ENCODE measurements at places on chromosomes 1 and 21.

DNA sequence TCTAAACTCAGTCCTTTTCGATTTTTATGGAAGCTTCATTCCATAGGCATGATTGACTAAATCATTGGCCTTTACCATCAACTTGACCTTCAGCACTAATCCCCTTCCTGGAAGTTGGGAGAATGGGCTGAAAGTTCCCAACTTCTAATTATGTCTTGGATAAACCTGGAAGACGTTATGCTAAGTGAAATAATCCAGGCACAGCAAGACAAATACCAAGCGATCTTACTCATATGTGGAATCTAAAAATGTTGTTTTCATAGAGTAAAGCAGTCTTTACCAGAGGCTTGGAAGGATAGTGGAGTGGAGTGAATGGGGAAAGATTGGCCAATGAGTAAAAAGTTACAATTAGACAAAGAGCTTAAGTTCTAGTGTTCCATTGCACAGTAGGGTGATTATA is 1453.2 kb downstream of the PLA2G4A start:
- no peak overlapping the region for H3K4me3 ChIP-seq
- H3K36me3 ChIP-seq: no peaks in the 10 kb centered on the region
- no peaks in the 10 kb centered on the region for H3K27me3 ChIP-seq
- no peaks in the 10 kb centered on the region for H3K4me1 ChIP-seq
- no peak for DNase-seq
- no peak overlapping the region for H3K27ac ChIP-seq

- H3K36me3 ChIP-seq: peaks cover 6% of the 10 kb centered on the region
- H3K27me3 ChIP-seq: peaks cover 29% of the 10 kb centered on the region
- H3K27ac ChIP-seq: no peak overlapping the region
- no peak overlapping the region for H3K4me3 ChIP-seq
Observed at GRCh38 chr1:23394684-23395083, 25.0 kb upstream of the ZNF436 start.

DNA sequence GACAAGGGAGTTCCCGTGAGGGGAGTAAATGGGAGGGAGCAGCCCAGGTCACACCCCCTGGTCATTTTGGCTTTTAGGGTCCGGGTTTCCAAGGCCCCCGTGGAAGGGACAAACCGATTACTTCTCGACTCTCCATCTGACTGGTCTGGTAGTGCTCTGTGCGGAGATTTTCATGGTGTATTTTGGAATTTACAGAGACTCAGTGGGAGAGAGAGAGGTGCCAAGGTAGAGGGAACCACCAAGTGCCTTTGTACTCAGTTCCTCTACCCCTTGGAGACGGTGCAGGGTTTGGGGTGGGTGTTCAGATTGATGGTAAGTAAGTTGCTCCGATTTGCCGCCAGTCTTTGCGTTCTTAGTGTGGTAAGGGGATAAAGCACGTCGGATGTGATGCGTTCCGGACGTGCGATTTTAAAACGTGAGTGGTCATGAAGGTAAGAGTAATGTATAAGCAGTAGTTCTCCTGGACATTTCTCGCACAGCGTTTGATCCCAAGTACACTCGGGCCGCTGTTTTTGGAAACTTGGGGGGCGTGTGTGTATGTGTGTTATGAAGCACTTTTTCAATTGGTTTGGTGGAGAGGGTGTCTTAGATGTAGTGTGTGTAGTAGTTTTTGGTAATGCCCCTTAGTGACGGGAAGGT is 682 bp downstream of the SUCO start:
- H3K4me3 ChIP-seq: peak overlapping the region; percentile 100
- H3K27ac ChIP-seq: peak overlapping the region; percentile 98
- H3K4me1 ChIP-seq: peaks cover 19% of the 10 kb centered on the region
- H3K36me3 ChIP-seq: no peaks in the 10 kb centered on the region
- DNase-seq: peak; percentile 34

- H3K36me3 ChIP-seq: peaks cover 14% of the 10 kb centered on the region
- DNase-seq: no peak
- H3K4me3 ChIP-seq: no peak overlapping the region
- no peaks in the 10 kb centered on the region for H3K27me3 ChIP-seq
Observed at GRCh38 chr1:22489823-22490222, 38.2 kb downstream of the ZBTB40 start.

GRCh38 chr1:161019751-161020495 is 1.0 kb downstream of the F11R start:
- H3K27me3 ChIP-seq: no peaks in the 10 kb centered on the region
- no peaks in the 10 kb centered on the region for H3K36me3 ChIP-seq
- peaks cover 5% of the 10 kb centered on the region for H3K4me1 ChIP-seq
- peak overlapping the region; percentile 82 for H3K27ac ChIP-seq
- H3K4me3 ChIP-seq: peak overlapping the region; percentile 89

- H3K27ac ChIP-seq: no peak overlapping the region
- no peaks in the 10 kb centered on the region for H3K27me3 ChIP-seq
- H3K4me3 ChIP-seq: no peak overlapping the region
- H3K36me3 ChIP-seq: peaks cover 7% of the 10 kb centered on the region
- H3K4me1 ChIP-seq: no peaks in the 10 kb centered on the region
Observed at GRCh38 chr1:91741301-91741700, 144.7 kb downstream of the TGFBR3 start.

- no peak overlapping the region for H3K4me3 ChIP-seq
- H3K27ac ChIP-seq: no peak overlapping the region
- H3K36me3 ChIP-seq: no peaks in the 10 kb centered on the region
- no peaks in the 10 kb centered on the region for H3K27me3 ChIP-seq
- H3K4me1 ChIP-seq: no peaks in the 10 kb centered on the region
Observed at GRCh38 chr21:28776251-28776650, 216.4 kb downstream of the LTN1 start.

- no peak for DNase-seq
- H3K4me3 ChIP-seq: no peak overlapping the region
- no peak overlapping the region for H3K27ac ChIP-seq
Observed at GRCh38 chr1:188735567-188735966, 1742.1 kb downstream of the BRINP3 start.

DNA sequence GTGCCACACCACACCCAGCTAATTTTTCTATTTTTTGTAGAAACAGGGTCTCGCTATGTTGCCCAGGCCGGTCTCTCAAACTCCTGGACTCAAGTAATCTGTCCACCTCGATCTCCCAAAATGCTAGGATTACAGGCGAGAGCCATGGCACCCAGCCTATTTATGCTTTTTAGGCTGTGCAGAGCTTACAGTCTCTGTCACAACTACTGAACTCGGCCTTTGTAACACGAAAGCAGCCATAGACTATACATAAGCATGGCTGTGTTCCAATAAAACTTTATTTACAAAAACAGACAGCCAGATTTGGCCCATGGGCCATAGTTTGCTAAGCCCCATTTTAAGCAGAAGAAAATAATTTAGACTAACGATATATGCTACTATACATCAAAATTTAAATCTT is 54.4 kb downstream of the NID1 start:
- H3K4me1 ChIP-seq: no peaks in the 10 kb centered on the region
- no peak for DNase-seq
- no peak overlapping the region for H3K27ac ChIP-seq
- H3K36me3 ChIP-seq: no peaks in the 10 kb centered on the region

GRCh38 chr1:201630582-201630981 is 91.7 kb downstream of the NAV1 start:
- peaks cover 7% of the 10 kb centered on the region for H3K27me3 ChIP-seq
- H3K4me1 ChIP-seq: peaks cover 21% of the 10 kb centered on the region
- H3K27ac ChIP-seq: no peak overlapping the region
- H3K36me3 ChIP-seq: no peaks in the 10 kb centered on the region
- no peak overlapping the region for H3K4me3 ChIP-seq

GRCh38 chr1:233459470-233459945 is 132.0 kb downstream of the MAP3K21 start:
- H3K4me1 ChIP-seq: no peaks in the 10 kb centered on the region
- DNase-seq: no peak
- H3K27ac ChIP-seq: no peak overlapping the region
- peaks cover 2% of the 10 kb centered on the region for H3K27me3 ChIP-seq
- no peak overlapping the region for H3K4me3 ChIP-seq
- H3K36me3 ChIP-seq: no peaks in the 10 kb centered on the region

DNA sequence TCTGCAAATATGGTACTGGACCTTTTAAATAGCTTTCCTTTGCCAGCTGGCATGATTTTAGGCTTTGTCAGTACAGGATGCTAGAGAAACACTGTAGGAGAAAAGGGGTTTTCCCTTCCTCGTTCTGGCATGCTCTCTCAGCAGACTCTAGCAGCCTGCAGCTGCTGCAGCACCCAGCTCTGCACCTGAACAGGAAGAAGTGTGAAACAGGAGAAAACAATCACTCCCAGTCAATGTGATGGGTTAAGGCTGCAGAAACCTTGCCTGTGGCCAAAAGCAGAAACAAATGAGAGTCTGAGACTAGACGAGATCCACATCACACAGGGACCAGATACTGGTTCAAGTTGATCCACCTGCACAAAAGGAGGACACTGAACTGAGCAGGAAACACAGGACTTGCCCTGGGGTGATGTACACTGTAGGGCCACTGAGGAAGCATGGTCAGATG is 21.2 kb downstream of the OVGP1 start:
- H3K27me3 ChIP-seq: no peaks in the 10 kb centered on the region
- no peak for DNase-seq
- no peak overlapping the region for H3K4me3 ChIP-seq
- no peaks in the 10 kb centered on the region for H3K4me1 ChIP-seq

DNA sequence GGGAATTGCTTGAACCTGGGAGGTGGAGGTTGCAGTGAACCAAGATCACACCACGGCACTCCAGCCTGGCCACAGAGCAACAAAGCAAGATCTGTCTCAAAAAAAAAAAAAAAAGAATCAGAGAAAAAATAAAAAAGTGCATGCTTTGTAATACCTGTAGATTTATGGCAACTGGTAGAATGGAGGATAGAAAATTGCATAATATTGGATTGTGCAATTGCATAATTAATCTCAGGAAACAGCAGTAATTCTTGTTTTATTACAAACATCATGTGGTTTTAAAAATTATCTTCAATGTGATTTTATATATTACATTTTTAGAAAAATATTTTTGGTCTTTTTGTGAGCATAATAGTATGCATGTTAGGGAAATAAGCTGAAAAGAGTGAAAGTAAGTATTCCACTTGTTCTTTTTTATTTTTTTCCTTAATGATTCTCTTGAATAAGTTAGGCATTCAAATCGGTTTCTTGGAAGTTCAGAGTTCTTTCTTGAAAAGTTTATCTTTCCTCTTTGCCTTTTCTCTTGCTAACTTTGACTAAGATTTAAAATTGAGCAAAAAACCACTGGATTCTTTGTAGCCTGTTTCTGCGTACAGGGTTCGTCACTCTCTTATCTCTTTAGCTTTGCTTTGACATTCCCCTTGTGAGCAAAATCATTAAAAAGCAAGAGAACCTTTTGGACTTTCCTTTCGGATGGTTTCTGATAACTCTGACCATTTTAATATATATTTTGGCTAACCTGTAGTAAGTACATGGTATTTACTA is 127.5 kb upstream of the ADAMTS5 start:
- no peak overlapping the region for H3K4me3 ChIP-seq
- no peaks in the 10 kb centered on the region for H3K27me3 ChIP-seq
- DNase-seq: no peak
- H3K27ac ChIP-seq: no peak overlapping the region
- H3K36me3 ChIP-seq: no peaks in the 10 kb centered on the region

DNA sequence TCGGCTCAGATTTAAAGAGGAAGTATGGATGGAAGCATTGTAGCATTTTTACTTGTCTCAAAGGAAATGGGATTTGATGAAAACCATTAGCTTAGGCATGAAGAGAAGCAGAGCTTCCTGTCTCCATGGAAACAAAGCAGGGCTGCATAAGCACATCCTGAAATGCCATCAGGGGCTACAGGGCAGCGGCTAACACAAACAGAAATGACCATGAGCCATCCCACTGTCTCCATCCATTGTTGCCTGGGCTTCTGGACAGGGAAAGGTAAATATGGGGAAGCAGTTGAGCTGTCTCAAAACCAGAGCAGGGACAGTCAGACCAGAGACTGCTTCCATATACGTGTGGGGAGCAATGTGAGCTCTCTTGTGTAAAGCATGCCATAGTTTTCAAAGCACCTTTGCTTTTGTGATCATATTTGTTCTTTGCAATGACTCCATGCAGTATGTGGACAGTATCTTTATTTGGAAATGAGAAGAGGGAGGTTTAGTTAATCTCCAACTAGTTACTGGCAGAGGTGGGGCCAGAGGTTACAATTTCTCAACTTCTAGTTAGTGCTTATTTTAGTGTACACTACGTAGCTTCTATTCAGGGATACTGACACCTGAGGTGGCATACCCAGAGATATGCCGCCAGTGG is 176.1 kb downstream of the CACNA1E start:
- H3K36me3 ChIP-seq: no peaks in the 10 kb centered on the region
- H3K27me3 ChIP-seq: peaks cover 2% of the 10 kb centered on the region
- DNase-seq: no peak
- H3K27ac ChIP-seq: no peak overlapping the region
- peaks cover 10% of the 10 kb centered on the region for H3K4me1 ChIP-seq

GRCh38 chr1:153798468-153798780 is 23.2 kb downstream of the SLC27A3 start:
- H3K27ac ChIP-seq: peak overlapping the region; percentile 34
- peaks cover 24% of the 10 kb centered on the region for H3K27me3 ChIP-seq
- H3K4me3 ChIP-seq: peak overlapping the region; percentile 46
- H3K36me3 ChIP-seq: no peaks in the 10 kb centered on the region

- no peak overlapping the region for H3K4me3 ChIP-seq
- peaks cover 8% of the 10 kb centered on the region for H3K27me3 ChIP-seq
- DNase-seq: no peak
- H3K27ac ChIP-seq: no peak overlapping the region
- H3K4me1 ChIP-seq: peaks cover 15% of the 10 kb centered on the region
Observed at GRCh38 chr1:109269981-109270622, 12.8 kb downstream of the PSRC1 start.

Data from glutamatergic neuron (in vitro differentiated cells).